ENCODE measurements at places on chromosomes 12 and 14. TPM values are rescaled to one million over a fixed set of nuclear protein-coding genes. Genes with fewer than 3 reads are reported as not detected.
A peak's percentile ranks its signal among the peaks of the same experiment; 100 is the strongest.

DNA sequence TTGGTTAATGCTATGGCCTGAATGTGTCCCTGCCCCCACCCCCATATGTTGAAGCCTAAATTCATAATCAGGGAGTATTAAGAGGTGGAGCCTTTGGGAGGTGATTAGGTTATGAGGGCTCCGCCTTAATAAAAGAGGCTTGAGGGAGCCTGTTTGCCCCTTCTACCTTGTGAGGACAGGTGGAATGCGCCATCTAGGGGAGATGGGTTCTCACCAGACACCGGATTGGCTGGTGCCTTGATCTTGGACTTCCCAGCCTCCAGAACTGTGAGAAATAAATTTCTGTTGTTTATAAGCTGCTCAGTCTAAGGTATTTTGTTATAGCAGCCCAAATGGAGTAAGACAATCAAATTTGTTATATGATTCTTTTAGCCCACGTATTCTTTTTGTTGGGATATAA is 148.3 kb downstream of the PTCSC3 start:
- DNase-seq = no peak

GRCh38 chr14:53701108-53701875 is 255.3 kb downstream of the BMP4 start:
- DNase-seq = no peak

GRCh38 chr12:110073049-110073831 is 24.9 kb upstream of the C12orf76 start:
- peak; percentile 21 for DNase-seq

DNA sequence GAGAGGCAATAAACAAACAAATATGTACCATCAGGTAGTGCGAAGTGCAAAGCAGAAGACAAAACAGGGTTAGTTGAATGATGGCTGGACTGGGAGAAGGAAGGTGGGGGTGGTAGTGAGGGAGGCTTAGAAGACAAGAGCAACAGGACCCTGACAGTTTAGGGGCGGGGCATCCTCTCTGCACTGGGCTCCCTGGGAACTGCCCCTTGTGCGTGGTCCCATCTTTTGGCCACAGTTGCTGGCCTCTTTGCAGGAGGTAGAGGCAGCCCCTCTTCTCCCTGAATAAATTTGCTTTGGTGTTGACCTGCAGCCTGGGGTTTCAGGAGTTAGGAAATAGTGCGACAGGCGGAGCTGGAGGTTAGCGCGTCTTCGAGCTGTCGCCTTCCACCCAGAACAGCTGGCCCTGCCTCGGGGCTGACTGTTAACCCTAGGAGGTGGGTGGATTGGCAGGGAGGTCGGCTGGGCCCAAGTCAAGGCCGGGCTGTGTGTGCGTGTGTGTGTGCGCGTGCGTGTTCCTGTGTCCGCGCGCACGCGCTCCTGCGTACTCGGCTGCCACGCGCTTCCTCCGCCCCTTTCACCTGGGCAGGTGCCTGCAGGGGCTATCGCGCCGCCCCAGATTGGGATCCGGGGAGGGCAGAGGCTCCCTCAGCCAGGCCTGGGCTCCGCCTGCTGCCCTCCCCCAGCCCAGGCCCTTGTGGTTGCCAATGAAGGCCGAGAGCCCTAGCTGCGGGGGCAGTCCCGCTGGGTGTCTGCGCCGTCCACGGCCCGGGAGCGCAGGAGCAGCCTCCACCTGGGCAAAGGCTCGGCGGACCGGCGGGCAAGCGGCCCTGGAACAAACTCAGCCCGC is 180.8 kb downstream of the ADCK1 start:
- DNase-seq = no peak

- no peak for DNase-seq
Observed at GRCh38 chr14:22452330-22452729, 136.7 kb downstream of the DAD1 start.

DNA sequence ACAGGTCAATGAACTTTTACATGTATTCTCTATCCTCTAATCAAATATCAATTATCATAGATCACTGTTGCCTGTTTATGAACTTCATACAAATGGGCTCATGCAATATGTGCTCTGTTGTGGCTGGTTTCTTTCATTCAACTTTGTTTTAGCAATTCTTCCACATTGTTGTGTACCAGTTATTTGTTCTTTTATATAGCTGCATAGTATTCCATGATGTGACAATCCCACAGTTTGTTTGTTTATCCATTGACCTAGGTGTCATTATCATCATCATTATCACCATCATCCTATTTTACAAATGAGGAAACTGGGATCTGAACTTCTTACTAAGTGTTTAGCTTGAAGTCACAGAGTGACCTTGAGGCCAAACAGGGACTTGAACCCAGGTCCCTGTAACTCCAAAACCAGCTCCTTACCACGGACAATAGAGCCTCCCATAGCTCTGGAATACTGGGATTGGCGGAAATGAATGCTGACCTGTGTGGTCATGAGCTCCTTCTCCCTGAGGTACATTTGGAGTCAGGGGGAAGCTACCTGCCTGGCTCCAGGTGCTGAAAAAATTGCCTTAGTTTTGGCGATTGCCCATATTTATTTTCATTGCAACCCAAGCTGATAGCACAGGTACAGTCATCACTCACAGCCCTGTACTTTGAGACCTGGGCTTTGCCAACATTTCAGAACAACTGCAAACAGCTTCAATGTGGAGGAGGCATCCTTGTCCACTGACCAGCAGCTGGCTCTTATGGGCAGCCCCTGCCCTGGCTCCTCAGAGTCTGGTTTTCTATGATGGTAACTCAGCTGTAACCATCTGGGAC is 9.2 kb downstream of the ZFP36L1 start:
- DNase-seq = no peak

DNA sequence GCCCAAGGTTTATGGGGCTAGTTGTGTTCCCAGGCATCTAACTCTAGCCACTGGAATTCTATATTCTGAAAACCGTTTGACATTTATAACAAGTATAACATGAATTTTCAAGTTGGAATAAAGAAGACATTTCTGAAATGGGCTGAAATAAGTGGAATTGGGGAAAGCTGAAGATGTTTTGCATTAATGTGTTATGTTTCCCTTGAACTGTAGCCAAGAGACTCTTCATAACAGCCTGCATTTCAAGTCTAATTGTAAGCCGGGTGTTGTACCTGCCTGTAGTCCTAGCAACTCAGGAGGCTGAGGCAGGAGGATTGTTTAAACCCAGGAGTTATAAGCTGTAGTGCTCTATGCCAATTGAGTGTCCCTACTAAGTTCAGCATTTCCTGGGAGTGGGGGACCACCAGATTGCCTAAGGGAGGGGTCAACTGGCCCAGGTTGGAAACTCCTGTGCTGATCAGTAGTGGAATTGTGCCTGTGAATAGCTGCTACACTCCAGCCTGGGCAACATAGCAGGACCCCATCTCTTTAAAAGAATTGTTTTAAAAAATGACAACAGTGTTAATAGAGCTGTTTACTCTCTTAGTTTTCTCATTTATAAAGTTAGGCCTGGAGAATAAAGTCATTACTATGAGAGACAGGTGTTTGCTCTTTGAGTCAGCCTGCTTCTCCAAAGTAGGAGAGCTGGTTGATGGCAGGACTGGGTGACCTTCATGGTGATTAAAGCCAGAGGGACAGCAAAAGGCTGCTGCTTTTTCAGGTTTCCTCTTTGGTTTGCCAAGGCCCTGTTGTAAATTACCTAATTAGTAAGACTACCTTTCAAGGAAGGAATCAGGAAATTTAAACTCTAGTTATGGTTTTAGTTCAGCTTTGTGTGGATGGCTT is 483.6 kb upstream of the RGS6 start:
- no peak for DNase-seq

GRCh38 chr14:37411079-37411735 is 183.8 kb downstream of the FOXA1 start:
- DNase-seq = no peak

The SLC25A21 gene
- 0.77 TPM for total RNA-seq

The GARIN6 gene
- not detected for total RNA-seq

The FBRSL1 gene
- total RNA-seq = 66.0 TPM

The C12orf54 gene
- total RNA-seq = not detected
